ENCODE measurements at places on chromosomes 2 and 18. TPM values are rescaled to one million over a fixed set of nuclear protein-coding genes. Genes with fewer than 3 reads are reported as not detected.

Gene RAB27B
- total RNA-seq, result 5.9 TPM

Gene RAB6D
- total RNA-seq, result not detected

Gene DNAH7
- 0.19 TPM for total RNA-seq

Gene LRP2
- total RNA-seq, result under 0.01 TPM

Gene PDE11A
- under 0.01 TPM for total RNA-seq

Gene GALR1
- not detected for total RNA-seq

Gene GPR155
- 4.4 TPM for total RNA-seq

Gene ZNF396
- 2.0 TPM for total RNA-seq

Gene POTEJ
- not detected for total RNA-seq
